Lung (tissue), 17 donors: ENCODE measurements at places on chromosomes 6 and 20.
A peak's percentile ranks its signal among the peaks of the same experiment; 100 is the strongest.

DNA sequence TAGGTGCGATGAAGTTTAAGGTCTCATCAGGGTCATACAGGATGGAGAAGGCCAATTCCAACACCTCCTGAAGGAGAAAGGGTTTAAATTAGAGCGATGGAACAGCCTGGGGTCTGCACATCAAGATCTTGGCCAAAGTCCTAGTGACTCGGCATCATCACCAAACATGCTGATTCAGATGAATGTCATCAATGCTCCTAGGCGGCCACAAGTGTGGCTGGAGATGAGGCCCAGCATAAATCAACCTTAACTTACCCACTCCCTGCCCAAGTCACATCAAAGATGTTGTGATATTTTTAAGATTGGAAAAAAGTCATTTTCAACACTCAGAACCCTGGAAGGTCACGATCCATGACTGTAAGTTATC is 37.5 kb downstream of the ELMO2 start:
- DNase-seq, result no peak

DNA sequence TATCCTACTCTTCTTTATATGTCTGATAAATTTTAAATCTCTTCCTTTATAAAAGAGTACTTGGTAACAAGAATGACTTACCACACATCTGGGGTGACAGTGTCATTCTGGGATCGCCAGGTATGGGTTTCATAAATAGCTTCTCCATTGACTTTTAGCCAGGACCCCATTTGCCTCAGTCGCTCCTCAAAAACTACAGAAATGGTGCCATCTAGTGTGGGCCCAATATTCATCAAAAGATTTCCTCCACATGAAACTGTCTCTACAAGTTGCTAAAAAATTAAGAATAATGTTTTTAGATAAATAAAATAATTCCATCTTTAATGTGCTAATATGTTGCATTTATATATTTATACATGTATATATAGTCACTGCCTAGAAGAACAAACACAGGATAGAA is 9.7 kb downstream of the FUCA2 start:
- peak; percentile 32 for DNase-seq

DNA sequence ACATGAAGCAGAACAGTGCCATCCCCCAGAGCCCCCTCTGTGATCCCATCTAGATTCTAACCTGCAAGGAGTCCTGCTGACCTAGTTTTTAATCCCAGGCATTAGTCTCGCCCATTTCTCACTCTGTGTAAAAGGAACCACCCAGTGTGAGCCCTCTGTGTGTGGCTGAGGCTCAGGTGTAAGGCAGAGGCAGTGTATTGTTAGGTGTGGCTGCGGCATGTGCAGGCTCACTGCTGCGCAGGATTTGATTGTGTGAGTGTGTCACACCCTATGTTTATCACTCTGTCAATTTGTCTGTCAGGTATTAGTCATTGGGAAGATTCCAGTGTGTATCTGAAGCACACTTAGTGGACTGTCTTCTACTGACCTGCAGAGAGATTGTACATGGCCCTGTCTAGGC is 13.7 kb upstream of the CST8 start:
- DNase-seq, result no peak

DNA sequence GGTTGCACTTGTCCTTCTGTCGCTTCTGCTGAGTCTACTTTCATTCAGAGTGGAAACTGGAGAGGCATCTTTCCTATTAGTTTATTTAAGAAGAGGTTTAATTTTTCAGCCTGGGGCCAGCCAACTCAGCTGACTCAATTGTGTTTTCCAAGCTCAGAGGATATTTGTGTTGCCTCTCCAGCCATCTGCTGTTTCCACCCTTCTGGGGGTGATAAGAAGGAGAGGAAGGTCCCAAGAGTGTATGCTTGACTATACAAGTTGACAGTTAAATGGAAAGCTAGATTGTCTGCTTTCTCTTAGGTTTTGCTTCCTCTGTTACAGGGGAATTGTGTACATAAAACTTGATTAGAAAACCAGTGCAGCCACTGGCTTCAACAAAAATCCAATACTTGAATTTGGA is 3.0 kb downstream of the PSMF1 start:
- no peak for DNase-seq

DNA sequence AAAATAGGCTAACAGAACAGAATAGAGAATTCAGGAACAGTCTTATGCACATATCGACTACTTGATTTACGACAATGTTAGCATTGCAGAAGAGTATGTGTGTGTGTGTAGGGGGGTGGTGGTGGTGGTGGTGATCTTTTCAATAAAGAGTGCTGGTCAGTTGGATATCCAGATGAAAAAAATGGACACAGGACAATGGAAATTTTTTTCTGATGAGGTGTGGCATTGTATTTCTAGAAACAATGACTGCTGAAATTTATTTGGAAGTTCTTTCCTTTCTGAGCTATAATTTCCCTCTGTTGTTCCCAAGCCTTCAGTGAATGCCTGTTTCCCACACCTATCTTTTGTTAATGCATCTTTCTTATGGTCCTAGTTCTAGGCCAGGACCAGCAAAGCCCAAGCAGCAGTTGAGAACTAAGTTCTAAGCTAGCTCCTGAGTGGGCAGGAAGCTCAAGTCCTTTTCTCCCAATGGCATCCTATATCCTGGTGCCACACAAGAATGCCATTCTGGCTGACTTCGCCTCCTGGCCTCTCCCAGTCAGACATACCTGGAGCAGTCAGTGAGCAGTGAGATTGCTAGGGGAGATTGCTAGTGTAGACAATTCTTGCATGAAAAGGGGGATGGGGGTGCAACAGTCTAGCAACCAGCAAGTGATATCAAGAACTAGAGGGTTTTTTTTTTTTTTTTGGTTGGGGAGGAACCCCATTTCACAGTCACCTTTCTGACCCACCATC is 1.2 kb upstream of the TOX2 start:
- no peak for DNase-seq

GRCh38 chr6:32087574-32088486 is 21.3 kb downstream of the TNXB start:
- DNase-seq, result peak; percentile 89

DNA sequence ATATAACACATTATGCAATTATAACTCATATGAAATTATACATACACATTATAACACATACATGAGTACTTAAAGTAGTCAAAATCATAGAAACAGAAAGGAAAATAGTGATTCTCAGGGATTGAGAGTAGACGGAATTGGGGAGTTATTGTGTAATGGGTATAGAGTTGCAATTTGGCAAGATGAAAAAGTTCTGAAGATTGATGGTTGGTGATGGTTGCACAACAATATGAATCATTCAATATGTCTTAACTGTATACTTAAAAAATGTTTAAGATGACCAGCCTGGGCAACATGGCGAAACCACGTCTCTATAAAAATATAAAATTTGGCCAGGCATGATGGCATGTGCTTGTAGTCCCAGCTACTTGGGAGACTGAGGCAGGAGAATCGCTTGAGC is 372.7 kb downstream of the CDKAL1 start:
- no peak for DNase-seq

GRCh38 chr20:46169245-46170171 is 51.4 kb downstream of the CD40 start:
- DNase-seq, result no peak

GRCh38 chr6:123215211-123215610 is 219.2 kb downstream of the CLVS2 start:
- DNase-seq, result no peak
